ENCODE measurements at places on chromosomes 16 and 17. TPM values are rescaled to one million over a fixed set of nuclear protein-coding genes. Genes with fewer than 3 reads are reported as not detected.

Gene SLC47A2
- total RNA-seq = not detected

Gene CHRNE
- total RNA-seq = 0.44 TPM

Gene MYO15B
- 33.9 TPM for total RNA-seq

DNA sequence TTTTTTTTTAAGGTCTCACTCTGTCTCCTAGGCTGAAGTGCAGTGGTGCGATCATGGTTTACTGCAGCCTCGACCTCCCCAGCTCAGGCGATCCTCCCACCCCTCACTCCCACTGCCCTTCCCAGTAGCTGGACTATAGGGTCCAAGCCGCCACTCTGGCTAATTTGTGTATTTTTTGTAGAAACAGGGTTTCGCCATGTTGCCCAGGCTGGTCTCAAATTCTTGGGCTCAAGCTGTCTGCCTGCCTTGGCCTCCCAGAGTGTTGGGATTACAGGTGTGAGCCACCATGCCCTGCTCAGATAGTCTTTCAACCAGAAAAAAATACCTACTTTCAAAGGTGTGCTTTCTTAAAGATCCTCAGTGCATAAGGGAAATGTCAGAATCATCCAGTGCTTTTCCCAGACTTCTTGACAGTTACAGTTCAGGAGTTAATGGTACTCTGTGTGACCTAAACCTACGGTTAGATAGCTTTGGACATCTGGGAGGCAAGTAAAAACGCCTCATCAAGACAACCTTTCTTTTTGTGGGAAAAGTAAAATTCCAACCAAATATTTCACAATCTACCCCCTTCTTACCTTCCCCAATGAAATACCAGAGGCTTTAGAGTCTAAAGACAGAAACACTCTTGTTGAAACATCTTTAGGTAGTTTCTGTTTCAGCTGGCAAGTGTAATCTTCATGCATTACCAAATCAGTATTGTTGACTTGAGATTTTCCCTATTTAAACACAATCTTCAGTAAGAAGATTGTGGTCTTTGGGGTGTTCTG, 6.8 kb downstream of the RSPRY1 start:
- peaks cover 23% of the 10 kb centered on the region for H3K36me3 ChIP-seq
- H3K27ac ChIP-seq = no peak overlapping the region
- H3K4me3 ChIP-seq = no peak overlapping the region
- DNase-seq = no peak
- H3K27me3 ChIP-seq = no peaks in the 10 kb centered on the region

DNA sequence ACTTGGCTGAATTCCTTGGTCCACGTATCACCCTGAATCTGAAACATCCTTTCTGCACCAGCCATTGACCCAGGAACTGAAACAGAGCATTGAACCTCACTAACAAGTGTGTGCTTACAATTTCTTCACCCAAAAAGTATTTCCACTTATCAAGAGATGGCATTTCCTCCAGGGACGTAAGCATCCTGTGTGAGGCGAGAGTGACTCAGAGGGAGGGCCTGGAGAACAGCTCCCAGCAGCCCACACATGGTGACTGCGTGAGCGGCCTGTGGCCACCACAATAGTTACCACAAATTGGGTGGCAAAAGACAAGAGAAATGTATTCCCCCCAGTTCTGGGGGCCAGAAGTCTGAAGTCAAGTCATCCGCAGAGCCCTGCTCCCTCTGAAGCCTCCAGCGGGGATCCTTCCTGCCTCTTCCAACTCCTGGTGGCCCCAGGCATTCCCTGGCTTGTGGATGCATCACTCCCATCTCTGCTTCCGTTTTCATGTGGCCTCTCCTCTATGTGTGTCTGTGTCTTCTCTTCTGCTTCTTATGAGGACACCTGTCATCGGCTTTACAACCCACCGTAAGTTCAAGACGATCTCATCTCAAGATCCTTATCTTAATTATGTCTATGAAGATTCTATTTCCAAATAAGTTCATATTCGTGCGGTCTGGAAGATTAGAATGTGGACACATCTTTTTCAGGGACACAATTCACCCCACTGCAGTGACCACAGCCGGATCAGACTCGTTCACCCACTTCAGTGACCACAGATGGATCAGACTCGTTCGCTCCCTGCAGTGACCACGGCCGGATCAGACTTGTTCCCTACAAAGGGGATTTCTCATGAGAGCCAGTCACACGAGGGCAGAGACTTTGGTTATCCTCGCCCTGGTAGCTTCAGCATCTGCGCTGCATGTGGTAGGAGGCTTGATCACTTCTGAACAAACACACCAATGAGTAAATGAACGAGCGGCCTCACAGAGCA, 122.6 kb upstream of the FOXF1 start:
- H3K36me3 ChIP-seq = no peaks in the 10 kb centered on the region
- DNase-seq = no peak
- no peaks in the 10 kb centered on the region for H3K27me3 ChIP-seq
- H3K4me1 ChIP-seq = peaks cover 3% of the 10 kb centered on the region
- no peak overlapping the region for H3K4me3 ChIP-seq
